IPS DF 6.9 (cell line): ENCODE measurements at places on chromosomes 7 and 10.
A peak's percentile ranks its signal among the peaks of the same experiment; 100 is the strongest.

DNA sequence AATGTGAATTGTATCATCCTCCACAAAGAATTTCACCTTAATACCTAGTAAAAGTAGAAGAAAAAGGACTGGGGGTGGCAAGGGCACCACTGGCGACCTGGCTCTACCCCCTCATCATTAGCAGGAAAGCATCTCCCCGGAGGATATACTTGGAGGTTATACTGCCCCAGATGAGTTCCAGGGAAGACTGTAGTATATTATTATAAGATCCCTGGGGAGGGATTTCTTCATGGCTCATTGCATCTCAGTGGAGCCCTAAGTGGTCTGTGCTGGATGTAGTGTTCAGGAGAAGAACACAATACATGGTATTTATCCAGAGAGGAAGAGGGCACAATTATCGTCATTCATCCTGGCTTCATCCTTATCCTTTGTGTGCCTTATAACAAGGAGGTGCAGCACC lies 14.2 kb upstream of the DYNC1I1 start:
- DNase-seq = no peak

GRCh38 chr10:37975401-37975991 lies 951 bp downstream of the ZNF25 start:
- DNase-seq = no peak

DNA sequence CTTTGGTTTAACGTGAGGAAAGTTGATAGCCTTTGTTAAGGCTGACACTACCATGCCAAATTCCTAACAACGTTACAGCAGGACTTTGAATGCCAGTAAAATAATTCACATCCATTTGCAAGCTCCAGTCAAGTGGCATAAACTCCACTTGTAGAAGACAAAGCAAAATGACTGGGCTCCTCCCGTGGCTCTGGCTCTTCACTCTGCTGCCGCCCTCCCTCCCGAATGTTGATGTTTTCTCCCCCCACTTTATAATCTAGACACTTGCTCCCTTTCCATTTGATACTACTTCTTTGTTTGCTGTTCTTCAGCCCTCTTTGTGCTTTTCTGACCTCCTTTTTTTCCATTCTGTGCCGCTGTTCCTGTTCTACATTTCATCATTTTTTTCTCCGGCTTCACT lies 22.8 kb upstream of the ITGB8 start:
- DNase-seq = no peak

DNA sequence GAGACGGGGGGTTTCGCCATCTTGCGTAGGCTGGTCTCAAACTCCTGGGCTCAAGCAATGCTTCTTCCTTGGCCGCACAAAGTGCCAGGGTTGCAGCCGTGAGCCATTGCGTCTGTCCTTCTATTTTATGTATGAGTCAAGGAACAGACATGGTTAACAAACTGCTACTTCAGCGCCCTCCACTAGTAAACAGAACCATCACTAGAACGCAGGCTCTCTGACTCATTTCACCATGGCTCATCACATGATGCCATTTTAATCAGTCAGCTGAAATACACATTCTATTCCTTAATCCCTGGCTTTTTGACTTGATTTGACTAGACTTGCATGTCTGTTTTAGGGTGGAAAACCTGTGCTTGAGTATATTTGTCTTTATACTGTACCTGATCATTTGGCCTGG lies 41.3 kb downstream of the CELF2 start:
- no peak for DNase-seq

DNA sequence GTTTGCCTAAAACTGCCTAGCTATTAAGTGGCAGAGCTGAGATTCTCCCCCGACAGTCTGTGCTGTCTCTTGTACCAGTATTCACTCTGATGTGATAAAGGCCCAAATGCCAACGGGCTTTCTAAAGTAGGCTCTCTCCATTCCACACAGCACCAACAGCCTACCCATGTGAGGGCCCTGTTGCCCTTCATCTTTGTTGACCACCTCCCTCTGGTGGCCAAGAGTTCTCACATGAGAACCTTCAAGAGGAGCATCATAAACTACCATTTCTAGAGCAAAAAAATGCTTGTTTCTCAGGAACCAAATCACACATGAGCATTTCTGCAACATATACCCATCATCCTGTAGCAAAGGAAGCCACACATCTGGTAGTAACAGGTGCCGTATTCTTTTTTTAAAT lies 185.8 kb downstream of the GRM8 start:
- DNase-seq = peak; percentile 11

DNA sequence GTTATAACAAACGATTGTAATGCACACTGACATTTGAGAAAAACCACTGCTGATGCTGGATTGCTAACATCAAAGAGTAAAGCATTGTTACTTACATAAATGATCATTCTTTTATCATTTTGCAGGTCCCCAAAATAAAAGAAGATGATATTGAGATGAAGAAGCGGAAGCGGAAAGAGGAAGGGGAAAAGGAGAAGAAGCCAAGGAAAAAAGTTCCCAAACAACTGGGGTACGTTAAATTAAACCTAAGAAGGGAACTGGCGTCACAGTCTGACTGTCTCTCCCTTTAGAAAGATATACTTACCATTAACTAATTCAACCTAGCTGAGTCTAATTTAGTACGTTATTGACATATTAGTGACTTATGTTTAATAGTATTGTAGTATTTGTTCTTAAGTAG lies 28.1 kb downstream of the UBN2 start:
- no peak for DNase-seq

- no peak for DNase-seq
Observed at GRCh38 chr10:5395168-5395567, 9.5 kb downstream of the TUBAL3 start.

DNA sequence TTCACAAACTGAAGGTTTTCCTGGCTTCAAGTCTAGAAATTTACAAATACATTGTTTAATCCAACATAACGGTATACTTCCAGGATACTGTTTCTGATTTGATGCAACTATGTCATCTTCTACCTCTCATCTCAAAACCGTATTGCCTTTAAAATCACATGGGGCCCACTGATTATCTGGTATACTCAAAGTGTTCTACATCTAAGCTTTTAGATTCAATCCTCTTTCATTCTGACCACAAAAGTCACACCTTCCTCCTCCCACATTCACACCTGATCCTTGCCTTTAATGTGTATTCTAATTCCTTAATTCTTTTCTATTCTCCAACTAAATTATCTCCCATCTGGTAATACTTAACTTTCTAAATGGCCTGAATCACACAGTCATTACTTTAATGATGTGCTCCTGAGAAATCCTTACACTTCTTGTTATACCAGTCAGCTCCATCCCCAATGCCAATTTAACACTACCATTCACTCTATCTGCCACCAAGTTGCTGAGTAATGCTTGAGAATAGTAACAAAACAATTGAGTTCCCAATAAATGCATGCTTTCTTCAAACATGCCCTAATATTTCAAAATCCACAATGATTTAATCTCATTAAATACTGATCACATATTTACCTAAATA lies 13.0 kb downstream of the ATAD1 start:
- DNase-seq = no peak
